Fibroblast of skin of right biceps (primary cell): ENCODE measurements at places on chromosomes 2 and 18.

DNA sequence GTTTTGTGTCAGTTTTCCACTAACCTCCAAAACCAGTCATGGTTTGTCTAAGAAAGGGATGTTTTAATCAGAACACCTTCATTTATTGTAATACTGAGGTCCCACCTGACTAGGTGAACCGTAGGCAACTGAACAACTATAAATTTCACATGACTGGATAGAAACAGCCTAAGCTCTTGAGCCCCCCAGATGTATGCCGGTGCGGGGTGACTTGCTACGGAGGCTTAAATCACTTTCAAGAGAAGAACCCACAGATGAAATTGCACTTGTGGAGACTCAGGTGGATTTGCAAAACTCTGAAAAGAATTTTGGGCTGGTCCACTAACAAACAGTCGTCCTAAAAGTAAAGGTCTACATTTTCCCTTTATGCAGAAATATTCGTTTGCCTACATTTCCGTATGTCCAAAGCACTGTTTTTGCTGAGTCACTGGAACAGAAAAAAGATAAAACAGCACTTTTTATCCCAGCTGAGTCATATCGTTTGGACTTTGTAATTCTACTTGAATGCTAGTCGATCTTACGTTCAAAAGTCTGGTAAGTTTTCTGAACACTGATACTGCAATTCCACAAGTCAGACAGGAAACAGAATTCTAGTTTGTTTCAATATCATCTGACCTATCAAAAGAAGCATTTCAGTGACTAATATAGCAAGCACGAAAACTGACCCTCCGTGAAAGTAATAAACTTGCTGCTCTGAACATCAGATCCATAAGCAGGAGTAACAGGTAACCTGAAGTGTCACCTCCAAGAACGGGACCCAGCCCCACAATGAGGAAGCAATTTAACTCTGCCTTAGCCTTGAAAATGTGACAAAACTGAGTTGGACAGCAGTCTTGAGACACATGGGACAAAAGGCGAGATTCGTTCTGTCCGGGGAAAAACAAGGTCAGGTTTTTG is 18.1 kb downstream of the ZNF516 start:
- peak; percentile 90 for DNase-seq

DNA sequence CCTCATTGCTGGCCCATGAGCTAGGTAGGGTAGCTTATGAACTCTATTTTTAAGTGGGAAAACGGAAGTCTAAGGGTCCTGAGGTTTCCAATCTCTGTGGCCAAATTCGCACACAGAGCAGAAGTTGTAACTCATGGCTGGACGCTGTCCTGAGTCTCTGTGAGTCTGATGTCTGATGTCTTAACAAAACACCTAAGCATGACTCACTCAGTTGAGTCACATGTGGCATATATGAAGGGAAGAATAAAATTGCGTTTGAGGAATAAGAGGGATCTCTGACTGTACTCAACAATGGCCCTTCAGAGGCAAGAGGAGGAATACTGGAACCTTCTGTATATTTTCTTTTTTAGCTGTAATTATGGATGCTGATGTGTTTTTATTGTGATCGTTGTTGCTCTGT is 569.7 kb downstream of the RIT2 start:
- DNase-seq = peak; percentile 65

DNA sequence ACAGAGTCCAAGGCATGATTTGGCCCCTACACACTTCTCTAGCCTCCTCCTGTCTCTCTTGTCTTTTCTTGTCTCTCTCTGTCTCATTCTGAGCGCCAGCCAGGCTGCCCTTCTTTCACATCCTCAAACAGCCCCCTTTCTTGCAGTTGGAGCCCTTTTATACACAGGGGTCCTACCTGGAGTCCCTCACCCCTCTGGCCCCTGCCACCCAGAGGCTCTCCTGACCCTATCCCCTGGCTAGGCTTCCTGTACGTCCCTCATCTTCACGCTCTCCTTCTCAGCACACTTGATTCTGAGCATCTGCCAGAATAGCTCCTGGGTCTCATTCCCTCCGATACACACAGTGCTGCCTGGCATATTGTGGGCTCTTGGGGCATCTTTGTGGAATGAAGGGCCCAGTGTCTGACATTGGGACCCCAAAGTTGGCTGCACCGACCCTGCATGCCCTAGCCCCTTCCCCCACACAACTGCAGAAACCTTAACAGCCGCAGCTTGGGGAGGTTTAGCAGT is 261.9 kb downstream of the DYSF start:
- no peak for DNase-seq

DNA sequence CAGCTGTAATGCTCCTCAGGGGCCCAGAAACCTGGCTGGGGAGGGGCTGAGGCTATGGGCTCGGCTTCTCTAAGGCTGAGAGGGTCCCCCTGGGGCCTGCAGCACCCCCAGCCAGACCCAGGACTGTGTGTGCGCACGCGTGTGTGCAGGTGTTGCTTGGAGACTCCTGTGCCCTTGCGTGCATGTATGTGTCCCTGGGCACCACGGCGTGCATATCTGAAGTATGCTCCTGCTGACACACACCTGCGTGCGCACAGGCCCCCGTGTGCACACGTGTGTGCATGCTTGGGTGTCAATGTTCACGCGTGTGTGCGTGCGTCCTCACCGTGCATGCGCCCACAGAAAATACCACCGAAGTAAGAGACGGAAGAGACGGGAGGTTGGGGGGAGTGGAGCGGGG is 14.9 kb upstream of the ECEL1 start:
- no peak for DNase-seq

- no peak for DNase-seq
These were observed 13.1 kb upstream of the ACTR3 start for GRCh38 chr2:113876503-113877387.

GRCh38 chr2:14779252-14779651 is 146.7 kb downstream of the LRATD1 start:
- no peak for DNase-seq

DNA sequence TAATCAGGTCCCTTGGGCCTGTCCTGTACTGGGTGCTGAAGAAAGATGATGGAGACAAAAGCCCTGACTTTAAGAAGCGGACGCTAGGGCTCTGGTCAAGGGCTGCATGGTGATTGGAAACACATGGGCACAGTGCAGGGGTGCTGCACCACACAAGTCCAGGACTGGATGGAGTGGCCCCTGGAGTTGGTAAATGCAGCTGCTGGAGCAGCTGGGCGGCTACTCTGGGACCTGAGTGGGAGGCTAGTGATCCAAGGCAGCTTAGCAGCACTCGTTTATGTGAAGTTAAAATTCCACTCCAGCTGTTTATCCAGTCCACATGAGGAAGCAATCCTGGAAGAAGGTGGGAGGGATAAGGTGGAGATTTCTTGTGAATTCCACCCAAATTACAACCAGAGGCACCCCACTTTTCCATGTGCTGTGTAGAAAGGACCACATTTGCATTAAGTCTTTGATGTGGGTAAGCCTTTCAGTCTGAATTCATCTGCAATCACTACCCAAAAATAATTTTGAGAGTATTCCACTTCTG is 24.9 kb downstream of the MERTK start:
- DNase-seq = peak; percentile 15

- DNase-seq = no peak
These were observed 36.0 kb downstream of the KLHL29 start for GRCh38 chr2:23420840-23421476.

GRCh38 chr2:203890733-203891132 is 23.2 kb downstream of the CTLA4 start:
- no peak for DNase-seq
